Activated T-cell treated with anti-CD3 and anti-CD28 coated beads, Interleukin-2, amount 50 U/mL, for 1 hour (primary cell): ENCODE measurements at places on chromosomes 7 and 10.
A peak's percentile ranks its signal among the peaks of the same experiment; 100 is the strongest.

- no peak for DNase-seq
These were observed 162.3 kb downstream of the ZNF33B start for GRCh38 chr10:42476101-42476500.

GRCh38 chr10:114401195-114401791 lies 3.0 kb downstream of the AFAP1L2 start:
- no peak for DNase-seq

DNA sequence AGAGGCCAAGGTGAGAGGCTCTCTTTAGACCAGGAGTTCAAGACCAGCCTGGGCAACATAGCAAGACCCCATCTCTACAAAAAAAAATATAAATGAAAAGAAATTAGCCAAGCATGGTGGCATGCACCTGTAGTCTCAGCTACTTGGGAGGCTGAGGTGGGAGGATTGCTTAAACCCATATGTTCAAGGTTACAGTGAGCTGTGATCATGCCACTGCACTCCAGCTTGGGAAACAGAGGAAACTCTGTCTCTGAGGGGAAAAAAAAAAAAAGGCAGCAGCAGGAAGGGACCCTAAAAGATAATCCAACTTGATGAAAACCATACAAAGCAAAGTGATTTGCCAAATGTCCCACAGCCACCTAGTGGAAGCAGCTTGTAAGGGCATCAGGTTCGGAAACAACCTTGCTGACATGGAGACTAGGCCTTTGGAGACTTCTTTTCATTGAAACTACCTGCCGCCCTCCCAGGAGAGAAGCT lies 15.6 kb upstream of the PBLD start:
- DNase-seq, result peak; percentile 42

DNA sequence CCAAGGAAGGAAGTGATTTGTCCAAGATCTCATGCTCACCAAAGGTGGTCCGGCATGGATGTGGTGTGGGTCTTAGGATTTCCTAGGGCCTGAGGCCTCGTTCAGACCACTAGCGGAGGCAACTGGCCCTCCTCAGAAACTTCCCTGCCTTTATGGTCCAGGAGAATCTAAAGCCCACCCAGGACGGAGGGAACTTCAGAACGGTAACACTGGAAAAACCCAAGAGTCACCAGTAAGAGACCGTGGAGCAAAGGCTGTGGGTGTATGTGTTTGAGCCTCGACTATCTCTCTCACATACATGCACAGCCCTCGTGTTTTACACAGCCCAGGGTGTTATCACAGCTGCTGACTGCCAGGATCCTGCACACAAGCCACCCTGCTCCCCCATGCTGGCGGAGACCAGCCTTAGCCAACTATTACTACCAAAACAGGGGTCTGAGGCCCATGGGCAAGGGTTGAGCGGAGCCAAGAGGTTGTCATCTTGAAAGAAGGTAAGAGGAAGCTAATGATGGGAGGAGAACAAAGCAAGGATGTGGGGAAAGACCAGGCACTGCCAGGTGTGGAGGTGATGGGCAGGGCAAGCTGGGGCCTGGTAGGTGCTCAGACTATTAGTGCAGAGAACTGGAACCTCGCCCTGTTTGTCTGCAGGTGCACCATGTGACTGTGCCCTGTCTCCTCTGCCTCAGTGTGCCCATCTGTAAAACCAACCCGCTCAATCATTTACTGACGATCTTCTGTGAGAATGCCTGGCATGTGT lies 170.2 kb upstream of the ZMIZ1 start:
- DNase-seq, result no peak
